NCI-H524 treated with DMSO at 0.1 percent for 48 hours (cell line): ENCODE measurements at places on chromosomes 4 and X.

GRCh38 chr4:134773497-134774000, 572.0 kb upstream of the PABPC4L start:
- DNase-seq = no peak

GRCh38 chrX:139554991-139555675, 24.6 kb downstream of the F9 start:
- no peak for DNase-seq

GRCh38 chr4:7673121-7673520, 238.4 kb upstream of the PSAPL1 start:
- DNase-seq = no peak

DNA sequence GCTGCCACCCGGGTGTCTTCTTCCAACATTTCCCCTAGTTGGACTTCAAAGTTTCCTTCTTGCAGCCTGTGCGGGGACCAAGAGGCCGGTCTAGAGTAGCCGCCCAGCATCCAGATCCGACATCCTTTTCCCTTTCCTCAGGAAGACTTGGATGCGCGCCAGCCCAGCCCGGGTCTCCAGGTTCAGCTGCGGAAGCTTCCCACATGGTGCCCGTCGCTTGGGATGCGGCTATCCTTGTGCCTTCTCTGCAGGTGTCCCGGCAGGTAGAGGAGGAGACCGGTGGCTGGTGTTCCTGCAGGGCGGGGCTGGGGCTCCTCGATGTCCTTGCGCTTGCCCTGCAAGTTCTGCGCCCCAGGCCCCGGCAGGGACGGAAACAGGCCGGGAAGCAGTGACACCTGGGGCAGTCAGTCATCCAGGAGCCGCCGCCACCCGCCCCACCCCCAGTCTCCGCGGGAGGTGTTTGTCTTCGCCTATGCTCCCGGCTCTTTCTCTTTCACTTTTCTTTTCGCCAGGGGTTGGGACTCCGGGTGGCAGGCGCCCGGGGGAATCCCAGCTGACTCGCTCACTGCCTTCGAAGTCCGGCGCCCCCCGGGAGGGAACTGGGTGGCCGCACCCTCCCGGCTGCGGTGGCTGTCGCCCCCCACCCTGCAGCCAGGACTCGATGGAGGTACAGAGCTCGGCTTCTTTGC, at the start of gene IL15:
Gene IL15 (plus strand): TSS at position 502 of the 689 bp plus-strand sequence. CDS start 82,882 bp downstream, outside the sequence.
- DNase-seq = no peak
